ENCODE measurements at places on chromosomes 12 and 14.
A peak's percentile ranks its signal among the peaks of the same experiment; 100 is the strongest.

- DNase-seq: no peak
These were observed 361.6 kb downstream of the AEBP2 start for GRCh38 chr12:19800884-19801283.

- no peak for DNase-seq
These were observed 1.4 kb downstream of the LBHD2 start for GRCh38 chr14:103085106-103086091.

GRCh38 chr12:75813072-75813471, 218.5 kb downstream of the PHLDA1 start:
- no peak for DNase-seq

GRCh38 chr14:21168055-21168454, 12.2 kb upstream of the OR5AU1 start:
- DNase-seq: no peak

GRCh38 chr14:89236851-89237250, 180.2 kb downstream of the FOXN3 start:
- no peak for DNase-seq

GRCh38 chr14:89455412-89455811, 38.4 kb upstream of the FOXN3 start:
- no peak for DNase-seq

GRCh38 chr12:14362352-14362751, 3.1 kb upstream of the ATF7IP start:
- no peak for DNase-seq

GRCh38 chr14:89667983-89668382, 250.9 kb upstream of the FOXN3 start:
- no peak for DNase-seq

GRCh38 chr14:91021115-91021514, 39.3 kb downstream of the RPS6KA5 start:
- DNase-seq: no peak

DNA sequence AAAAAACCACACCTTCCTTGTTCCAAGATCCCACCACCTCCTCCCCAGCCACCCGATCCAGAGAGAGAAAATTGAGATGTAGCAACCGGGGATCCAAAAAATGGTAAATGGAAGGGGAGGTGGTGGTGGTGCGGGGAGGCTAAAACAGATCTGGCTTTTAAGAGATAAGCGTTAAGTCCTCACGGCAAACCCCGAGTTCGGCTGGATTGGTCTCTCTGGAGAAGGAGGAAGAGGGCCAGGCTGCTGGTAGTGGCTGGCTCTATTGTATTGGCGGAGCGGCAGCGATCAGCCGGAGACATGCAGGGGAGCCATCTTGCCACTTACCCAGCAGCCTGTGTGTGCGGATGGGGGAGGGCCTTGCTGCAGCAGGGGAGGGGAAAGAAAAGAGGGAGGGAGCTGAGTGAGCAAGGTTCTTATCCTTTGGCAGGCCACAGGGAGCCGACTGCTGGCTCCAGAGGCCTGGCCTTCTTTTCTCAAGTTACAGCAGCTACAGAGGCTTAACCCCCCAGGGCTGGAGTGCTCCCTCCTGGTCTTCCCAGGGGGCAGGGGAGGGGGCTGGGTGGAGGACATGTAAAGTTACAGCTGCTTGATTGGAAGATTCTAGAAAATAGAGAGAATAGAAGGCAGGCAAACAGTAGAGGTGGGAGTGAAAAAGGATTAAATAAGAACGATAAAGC, 14.1 kb upstream of the CDH24 start:
- peak; percentile 56 for DNase-seq

DNA sequence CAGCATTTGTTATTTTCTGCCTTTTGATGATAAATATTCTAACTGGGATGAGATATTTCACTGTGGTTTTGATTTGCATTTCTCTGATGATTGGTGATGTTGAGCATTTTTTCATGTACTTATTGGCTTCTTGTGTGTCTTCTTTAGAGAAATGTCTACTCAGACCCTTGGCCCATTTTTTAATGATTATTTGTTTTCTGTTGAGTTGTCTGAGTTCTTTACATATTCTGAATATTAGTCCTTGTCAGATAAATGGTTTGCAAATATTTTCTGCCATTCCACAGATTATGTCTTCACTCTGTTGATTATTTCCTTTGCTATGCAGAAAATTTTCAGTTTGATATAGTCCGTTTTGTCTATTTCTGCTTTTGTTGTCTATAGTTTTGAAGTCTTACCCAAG, 317.0 kb downstream of the CEP128 start:
- DNase-seq: no peak

DNA sequence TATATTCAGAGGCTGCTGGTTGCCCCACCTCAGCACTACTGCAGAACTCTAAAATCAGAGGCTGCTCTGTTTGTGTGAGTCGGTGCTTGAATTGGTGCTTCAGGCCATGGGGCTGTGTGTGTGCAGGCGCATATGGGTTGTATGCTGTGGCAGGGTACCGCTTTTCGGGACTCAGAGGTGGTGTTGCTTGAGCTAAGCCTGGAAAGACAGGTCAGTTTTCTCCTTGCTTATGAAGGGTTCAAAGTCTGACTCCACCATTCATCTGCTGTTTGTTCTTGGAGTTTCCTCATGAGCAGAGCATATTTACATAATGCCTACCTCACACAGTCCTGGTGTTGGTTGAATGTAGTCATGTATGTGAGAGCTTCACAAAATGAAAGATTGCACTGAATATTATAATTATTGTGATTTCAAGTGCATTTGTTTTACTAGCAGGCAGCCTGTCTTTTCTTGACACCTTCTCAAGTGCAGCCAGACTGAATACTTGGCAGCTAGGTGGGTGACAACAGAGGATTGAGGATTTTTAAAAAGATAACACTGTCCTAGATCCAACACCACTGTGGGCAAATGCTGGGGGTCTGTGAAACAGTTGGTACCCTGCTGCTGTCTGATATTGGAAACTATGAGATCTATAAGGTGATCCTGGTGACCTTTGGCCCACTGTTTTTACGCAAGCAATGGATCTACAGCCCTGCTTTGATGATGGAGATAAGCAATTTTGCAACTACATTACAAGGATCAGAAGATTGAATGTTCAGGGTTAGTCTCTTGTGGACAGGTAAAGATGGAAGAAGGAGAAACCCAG, 1.0 kb upstream of the ANG start:
- DNase-seq: no peak

- DNase-seq: no peak
These were observed 200.9 kb downstream of the TMEM132C start for GRCh38 chr12:128467882-128468281.

Data from stimulated activated CD8-positive, alpha-beta memory T cell treated with anti-CD3 and anti-CD28 coated beads, Interleukin-15, amount 100 ng/mL, for 1 hour (primary cell).